T-helper 1 cell treated with Interleukin-12 subunit alpha and Interleukin-12 subunit beta and Interleukin-4 antibody, amounts not matched to agents 30 ng/mL and 1 ng/mL, for 36 hours (primary cell): ENCODE measurements at places on chromosomes 13 and 19. TPM values are rescaled to one million over a fixed set of nuclear protein-coding genes. Genes with fewer than 3 reads are reported as not detected.

Gene MAP4K1
- 307 and 314 TPM in 2 replicates for total RNA-seq

Gene ACP5
- total RNA-seq: 29.0 and 29.6 TPM in 2 replicates

Gene ZNF844
- total RNA-seq: 0.54 and 0.78 TPM in 2 replicates

Gene TNFSF11
- total RNA-seq: 0.12 TPM in 1 of 2 replicates, not detected in the other

Gene PLVAP
- total RNA-seq: 0.12 TPM in 1 of 2 replicates, not detected in the other

Gene PSG6
- not detected in 2 replicates for total RNA-seq

Gene CLC
- 0.83 and 2.3 TPM in 2 replicates for total RNA-seq

Gene FCGBP
- total RNA-seq: 18.0 and 21.0 TPM in 2 replicates

Gene ATP4A
- total RNA-seq: not detected in 2 replicates

Gene HIPK4
- 0.07 TPM in 1 of 2 replicates, not detected in the other for total RNA-seq

Gene SLC25A23
- total RNA-seq: 23.8 and 25.6 TPM in 2 replicates

Gene COX7A1
- not detected in 2 replicates for total RNA-seq

Gene NXNL1
- total RNA-seq: not detected in 2 replicates

Gene TMEM221
- total RNA-seq: not detected in 2 replicates

Gene FUT2
- total RNA-seq: not detected in 2 replicates

Gene MBD3L3
- total RNA-seq: not detected in 2 replicates

Gene DAND5
- total RNA-seq: 0.10 TPM in 1 of 2 replicates, not detected in the other

Gene FSD1
- 22.0 and 24.2 TPM in 2 replicates for total RNA-seq

Gene DBP
- total RNA-seq: 6.4 and 8.0 TPM in 2 replicates

Gene SIGLEC12
- 0.15 TPM in 1 of 2 replicates, not detected in the other for total RNA-seq

Gene C2CD4C
- 0.12 TPM in 1 of 2 replicates, not detected in the other for total RNA-seq

Gene KIR3DL2
- 0.80 and 0.96 TPM in 2 replicates for total RNA-seq

Gene FCAR
- total RNA-seq: not detected in 2 replicates

Gene POMP
- 98.9 and 100 TPM in 2 replicates for total RNA-seq

Gene NFKBIB
- total RNA-seq: 60.2 and 66.3 TPM in 2 replicates

Gene ZNF813
- total RNA-seq: 3.1 and 5.6 TPM in 2 replicates

Gene IFNL1
- total RNA-seq: not detected in 2 replicates

Gene RGL3
- total RNA-seq: not detected in 2 replicates

Gene LGALS7B
- total RNA-seq: not detected in 2 replicates

Gene SOX1
- total RNA-seq: not detected in 2 replicates

Gene KANK3
- total RNA-seq: 1.1 and 1.5 TPM in 2 replicates

Gene SCEL
- total RNA-seq: not detected in 2 replicates

Gene FPR2
- total RNA-seq: not detected in 2 replicates

Gene ANKRD24
- total RNA-seq: 0.63 and 0.69 TPM in 2 replicates

Gene MEIS3
- total RNA-seq: not detected in 2 replicates

Gene USHBP1
- 0.22 and 0.80 TPM in 2 replicates for total RNA-seq

Gene SUGP1
- total RNA-seq: 78.7 and 87.1 TPM in 2 replicates

Gene LILRB4
- total RNA-seq: 0.22 TPM in 1 of 2 replicates, not detected in the other

Gene GPR183
- 14.5 and 15.4 TPM in 2 replicates for total RNA-seq

Gene SLC35E1
- total RNA-seq: 54.8 and 63.4 TPM in 2 replicates

Gene NEK5
- 0.15 TPM in 1 of 2 replicates, not detected in the other for total RNA-seq

Gene DMKN
- not detected in 2 replicates for total RNA-seq

Gene CGB1
- total RNA-seq: not detected in 2 replicates
